Stimulated activated CD8-positive, alpha-beta memory T cell treated with anti-CD3 and anti-CD28 coated beads, Interleukin-7, amount 100 ng/mL, for 24 hours (primary cell): ENCODE measurements at places on chromosomes 7 and 10.

- no peak for DNase-seq
These were observed 21.9 kb downstream of the LRRC17 start for GRCh38 chr7:102934701-102935100.

DNA sequence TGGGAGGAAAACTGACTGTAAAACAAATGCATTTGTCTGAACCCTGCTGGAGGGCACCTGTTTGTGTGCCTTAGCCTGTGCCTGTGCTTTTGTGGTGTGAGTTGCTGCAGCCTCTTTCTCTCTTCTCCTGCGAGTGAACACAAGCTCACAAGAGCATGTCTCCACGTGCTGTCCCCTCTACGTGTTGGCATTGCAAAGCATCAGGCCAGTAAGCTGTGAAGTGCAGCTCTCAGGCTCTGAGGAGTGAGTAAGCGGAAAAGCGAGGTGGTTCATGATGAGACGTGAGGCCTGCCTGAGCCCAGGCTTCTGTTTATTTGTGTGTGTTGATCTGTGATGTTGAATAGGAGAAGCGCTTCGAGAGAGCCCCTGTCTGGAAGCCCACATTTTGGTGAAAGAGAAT lies 85.6 kb upstream of the PDCD4 start:
- no peak for DNase-seq

DNA sequence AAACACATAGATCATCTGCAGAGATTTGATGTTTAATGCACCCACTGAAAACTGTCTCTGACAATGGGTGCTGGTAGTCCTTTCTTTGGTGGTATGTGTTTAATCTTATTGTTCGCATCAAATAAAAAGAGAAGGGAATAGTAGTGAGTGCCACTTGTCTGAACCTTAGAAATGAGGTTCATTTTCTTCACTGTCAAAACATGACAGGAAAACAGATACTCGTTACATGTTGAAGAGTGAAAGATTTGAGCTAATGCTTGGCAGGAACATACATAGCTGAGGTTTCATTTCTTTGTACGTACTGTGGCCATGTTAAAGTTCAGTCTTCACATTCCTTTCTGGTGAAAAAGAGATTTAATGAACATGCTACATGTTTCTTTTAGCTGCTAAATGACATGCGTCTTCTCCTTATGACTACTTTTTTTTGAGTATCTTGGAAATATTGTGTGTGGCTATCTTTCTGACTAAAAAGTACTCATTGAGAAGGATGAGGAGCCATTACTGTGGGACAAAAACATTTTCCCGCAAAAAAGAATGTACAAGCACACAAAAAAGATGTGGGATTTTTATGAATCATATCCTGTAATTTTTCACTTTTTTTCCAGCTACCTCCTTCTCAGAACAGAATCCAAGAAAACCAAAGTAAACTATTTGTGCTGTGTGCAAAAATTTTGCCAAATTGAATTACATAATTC lies 108.0 kb downstream of the TWIST1 start:
- DNase-seq = no peak

DNA sequence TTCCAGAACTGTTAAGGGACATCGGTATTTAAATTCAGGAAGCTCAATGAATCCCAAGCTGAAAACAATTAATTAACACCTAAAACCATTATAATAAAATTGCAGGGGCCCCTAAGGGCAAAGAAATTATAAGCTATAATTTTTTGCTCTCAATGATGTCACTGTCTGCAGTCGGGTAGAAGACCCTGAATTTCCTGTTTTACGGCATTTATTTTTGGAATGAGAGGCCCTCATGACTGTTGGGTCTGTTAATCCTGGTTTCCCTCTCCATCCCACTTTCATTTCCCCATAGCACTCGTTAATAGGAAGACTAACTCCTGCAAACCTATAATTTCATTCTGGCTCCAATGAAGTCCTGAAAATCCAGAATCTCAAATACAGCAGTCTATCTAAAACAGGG lies 25.8 kb upstream of the GPR37 start:
- DNase-seq = no peak
